Activated CD4-positive, alpha-beta memory T cell treated with anti-CD3 and anti-CD28 coated beads for 36 hours (primary cell): ENCODE measurements at places on chromosomes 4 and X.

GRCh38 chrX:112643721-112644120 lies 36.0 kb downstream of the LHFPL1 start:
- DNase-seq, result peak; percentile 24
- H3K36me3 ChIP-seq, result no peaks in the 10 kb centered on the region
- no peak overlapping the region for H3K4me3 ChIP-seq

DNA sequence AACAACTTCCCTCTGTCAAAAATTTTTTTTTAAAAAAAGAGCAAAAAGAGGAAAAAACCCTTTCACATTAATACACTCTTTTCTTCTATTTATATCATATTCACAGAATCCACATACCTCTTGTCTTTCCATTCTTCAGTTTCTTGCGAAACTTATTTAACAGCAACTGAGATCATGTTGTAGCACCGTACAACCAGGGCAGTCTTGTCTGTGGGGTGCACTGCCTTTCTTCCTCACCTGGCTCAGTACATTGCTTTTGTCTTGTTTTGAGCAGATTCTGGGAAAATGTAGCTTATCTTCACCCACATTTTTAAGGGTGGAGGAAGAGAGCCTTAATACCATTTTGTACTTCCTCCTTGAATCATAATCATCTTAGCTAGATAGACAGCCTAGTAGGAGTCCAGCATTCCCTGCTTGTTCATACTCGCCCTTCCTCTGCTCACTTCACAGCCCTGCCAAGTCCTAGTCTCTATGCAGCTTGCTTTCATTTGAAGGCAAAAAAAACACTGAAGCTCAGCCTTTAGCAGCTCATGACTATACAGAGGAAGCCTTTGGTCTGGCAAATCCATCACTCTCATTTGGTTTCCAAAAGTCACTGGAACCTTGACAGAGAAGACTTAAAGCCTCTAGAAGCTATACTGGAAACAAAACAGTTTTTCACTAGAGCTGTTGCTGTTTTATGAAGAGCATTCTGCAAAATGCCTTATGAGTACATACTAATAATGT lies 140.6 kb upstream of the BANK1 start:
- no peak overlapping the region for H3K4me3 ChIP-seq
- no peak overlapping the region for H3K27ac ChIP-seq
- H3K4me1 ChIP-seq, result no peaks in the 10 kb centered on the region
- H3K27me3 ChIP-seq, result peaks cover 9% of the 10 kb centered on the region
- H3K36me3 ChIP-seq, result no peaks in the 10 kb centered on the region

GRCh38 chr4:79185526-79186045 lies 140.3 kb downstream of the NAA11 start:
- DNase-seq, result no peak
- no peaks in the 10 kb centered on the region for H3K4me1 ChIP-seq
- H3K27ac ChIP-seq, result no peak overlapping the region
- no peaks in the 10 kb centered on the region for H3K27me3 ChIP-seq
- no peaks in the 10 kb centered on the region for H3K36me3 ChIP-seq

DNA sequence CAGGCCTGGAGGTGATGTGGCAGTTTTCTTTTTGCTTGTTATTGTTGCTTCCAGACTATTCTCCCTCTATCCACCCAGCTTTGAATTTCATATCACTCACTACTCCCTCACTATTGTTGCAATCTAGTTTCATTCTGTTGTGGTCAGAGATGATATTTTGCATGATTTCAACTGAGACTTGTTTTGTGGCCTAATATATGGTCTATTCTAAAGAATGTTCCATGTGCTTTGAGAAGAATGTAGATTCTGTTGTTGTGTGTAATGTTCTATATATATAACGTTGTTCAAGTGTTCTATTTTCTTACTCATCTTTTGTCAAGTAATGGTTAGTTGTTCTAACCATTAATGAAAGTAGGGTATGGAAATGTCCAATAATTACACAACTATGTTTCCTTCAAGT lies 59.0 kb downstream of the THOC2 start:
- peaks cover 30% of the 10 kb centered on the region for H3K36me3 ChIP-seq
- H3K4me1 ChIP-seq, result no peaks in the 10 kb centered on the region
- DNase-seq, result no peak
- no peak overlapping the region for H3K4me3 ChIP-seq
- H3K27me3 ChIP-seq, result no peaks in the 10 kb centered on the region

DNA sequence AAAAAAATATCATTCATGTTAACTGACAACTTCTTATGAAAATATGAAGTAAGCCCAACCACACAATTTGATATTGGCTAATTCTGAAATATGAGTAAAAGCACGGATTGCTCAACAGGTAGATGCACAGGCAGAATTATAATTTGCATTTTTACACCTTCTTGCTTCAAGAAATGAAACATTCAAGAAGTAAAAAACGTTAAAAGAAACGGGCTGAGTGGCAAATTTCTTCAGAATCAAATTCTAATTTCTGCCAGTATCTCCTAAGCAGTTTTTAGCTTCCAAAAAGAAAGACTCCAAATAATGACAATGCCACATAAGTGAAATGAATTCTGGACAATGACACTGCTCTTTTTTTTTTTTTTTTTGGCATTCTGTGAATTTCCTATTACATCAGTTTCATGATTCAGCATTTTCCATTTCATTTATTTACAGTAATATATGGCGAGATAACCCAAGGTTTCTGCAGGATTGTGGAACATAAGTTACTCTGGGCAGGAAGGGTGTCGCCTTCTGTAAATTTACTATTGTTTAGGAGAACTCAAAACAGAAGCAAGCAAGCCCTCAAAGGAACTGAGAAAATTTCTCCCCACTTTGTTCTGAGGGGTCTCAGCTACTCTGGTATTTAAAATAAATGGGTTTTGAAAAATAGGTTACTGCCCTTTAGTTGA lies 1.4 kb downstream of the SEL1L3 start:
- DNase-seq, result no peak
- H3K4me1 ChIP-seq, result peaks cover 52% of the 10 kb centered on the region
- H3K36me3 ChIP-seq, result peaks cover 9% of the 10 kb centered on the region

- no peaks in the 10 kb centered on the region for H3K27me3 ChIP-seq
- no peak overlapping the region for H3K4me3 ChIP-seq
- no peaks in the 10 kb centered on the region for H3K4me1 ChIP-seq
- no peaks in the 10 kb centered on the region for H3K36me3 ChIP-seq
- no peak for DNase-seq
Measured at GRCh38 chr4:6024313-6024960, 6.2 kb upstream of the C4orf50 start.

GRCh38 chrX:4588893-4589292 lies 875.4 kb upstream of the PRKX start:
- H3K27me3 ChIP-seq, result no peaks in the 10 kb centered on the region
- H3K4me1 ChIP-seq, result no peaks in the 10 kb centered on the region
- H3K36me3 ChIP-seq, result no peaks in the 10 kb centered on the region
- no peak for DNase-seq
- no peak overlapping the region for H3K27ac ChIP-seq

GRCh38 chrX:138794246-138794645 lies 82.7 kb upstream of the FGF13 start:
- no peak overlapping the region for H3K4me3 ChIP-seq
- H3K4me1 ChIP-seq, result no peaks in the 10 kb centered on the region
- H3K36me3 ChIP-seq, result no peaks in the 10 kb centered on the region

- H3K36me3 ChIP-seq, result no peaks in the 10 kb centered on the region
- H3K27ac ChIP-seq, result no peak overlapping the region
- no peaks in the 10 kb centered on the region for H3K27me3 ChIP-seq
- no peaks in the 10 kb centered on the region for H3K4me1 ChIP-seq
Measured at GRCh38 chr4:154953691-154954090, 172.6 kb downstream of the RBM46 start.

- H3K4me1 ChIP-seq, result peaks cover 9% of the 10 kb centered on the region
- no peak for DNase-seq
- no peaks in the 10 kb centered on the region for H3K36me3 ChIP-seq
Measured at GRCh38 chr4:77093401-77093800, 17.6 kb upstream of the CCNI start.

DNA sequence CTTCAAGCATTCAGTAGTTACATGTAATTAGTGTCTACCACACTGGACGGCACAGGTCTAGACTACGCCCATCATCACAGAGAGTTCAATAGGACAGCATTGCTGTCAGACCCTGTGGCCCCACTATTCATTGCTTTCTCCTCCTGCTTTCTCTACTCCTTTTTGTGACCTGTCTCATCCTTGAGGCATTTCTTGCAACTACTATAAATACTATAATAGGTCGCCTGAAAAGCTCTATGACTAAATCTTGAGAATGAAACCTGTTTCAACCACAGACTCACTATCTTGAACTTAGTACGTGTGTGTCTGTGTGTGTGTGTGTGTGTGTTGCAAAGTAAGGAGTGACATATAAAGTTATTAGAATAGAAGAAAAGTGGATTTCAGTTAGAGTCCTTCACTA lies 252.9 kb upstream of the KLF3 start:
- no peak overlapping the region for H3K4me3 ChIP-seq
- H3K27ac ChIP-seq, result no peak overlapping the region
- no peaks in the 10 kb centered on the region for H3K36me3 ChIP-seq
- peaks cover 6% of the 10 kb centered on the region for H3K27me3 ChIP-seq
- DNase-seq, result no peak
- peaks cover 9% of the 10 kb centered on the region for H3K4me1 ChIP-seq

- DNase-seq, result no peak
- no peak overlapping the region for H3K4me3 ChIP-seq
- no peaks in the 10 kb centered on the region for H3K27me3 ChIP-seq
Measured at GRCh38 chrX:131277543-131278136, 11.5 kb downstream of the IGSF1 start.

DNA sequence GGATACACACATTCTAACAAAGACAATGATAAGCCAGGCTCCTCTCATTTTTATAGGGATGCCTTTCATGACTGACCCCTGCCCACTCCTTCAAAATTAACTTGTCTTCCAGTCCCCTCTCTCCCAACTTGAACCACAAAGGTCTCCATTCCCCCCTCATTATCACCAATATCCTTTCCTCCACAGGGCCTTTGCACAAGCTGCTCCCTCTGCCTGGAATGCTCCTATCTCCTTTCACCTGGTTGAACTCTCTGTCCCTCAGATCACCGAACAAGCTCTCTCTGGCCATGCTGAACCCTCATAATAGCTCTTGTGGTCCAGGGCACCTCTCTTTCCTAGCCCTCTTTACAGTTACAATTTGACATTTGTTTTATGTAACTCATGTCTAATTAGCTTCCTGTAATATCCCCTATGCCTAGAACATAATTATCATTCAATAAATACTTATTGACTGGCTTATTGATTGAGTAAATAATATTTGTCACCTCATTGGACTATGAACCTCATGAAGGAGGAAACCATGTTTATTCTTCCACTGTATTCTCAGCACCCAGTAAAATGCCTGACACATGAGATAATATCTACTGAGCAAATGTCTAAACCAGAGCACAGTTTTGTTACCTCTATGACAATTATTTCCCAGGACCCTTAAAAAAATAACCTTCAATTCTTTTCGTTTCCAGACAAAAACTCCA lies 266.3 kb upstream of the RASGEF1B start:
- H3K4me1 ChIP-seq, result peaks cover 3% of the 10 kb centered on the region
- H3K36me3 ChIP-seq, result no peaks in the 10 kb centered on the region
- no peak overlapping the region for H3K27ac ChIP-seq
- H3K4me3 ChIP-seq, result no peak overlapping the region
- no peaks in the 10 kb centered on the region for H3K27me3 ChIP-seq

DNA sequence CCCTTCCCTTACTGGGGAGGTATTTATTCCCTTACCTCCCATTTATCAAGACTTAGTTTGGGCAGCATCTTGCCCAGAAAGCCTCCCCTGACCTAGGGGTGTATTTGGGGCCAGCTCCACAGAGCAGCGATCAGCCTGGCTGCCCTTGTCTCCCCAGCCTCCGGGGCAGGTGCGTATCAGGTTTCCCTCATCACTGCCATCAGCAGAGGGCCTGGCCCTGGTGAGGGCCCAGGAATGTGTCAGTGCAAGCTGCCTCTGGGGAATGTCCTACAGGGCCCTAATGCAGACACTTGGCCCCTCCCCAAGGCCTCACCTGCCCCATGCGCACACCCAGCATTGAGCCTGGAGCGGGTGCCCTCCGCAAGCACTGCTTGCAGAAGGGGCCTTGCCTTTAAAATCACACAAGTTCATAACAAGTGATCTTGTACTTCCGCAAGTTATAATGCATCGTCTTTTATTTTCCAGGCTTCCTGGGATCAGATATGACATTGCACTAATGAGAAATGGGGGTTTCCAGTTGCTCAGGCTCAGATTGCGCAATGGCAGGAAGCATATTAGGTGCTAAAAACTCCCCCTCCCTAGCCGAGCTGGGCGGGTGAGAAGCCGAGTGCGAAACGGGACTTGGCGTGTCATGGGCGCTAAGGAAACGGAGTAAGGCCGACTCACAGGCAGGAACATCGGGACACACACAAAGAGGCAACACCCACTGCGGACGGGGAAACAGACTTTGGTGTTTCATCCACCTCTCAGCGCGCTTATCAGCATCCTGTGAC lies 25.4 kb upstream of the AFAP1 start:
- H3K27me3 ChIP-seq, result no peaks in the 10 kb centered on the region
- peak overlapping the region; percentile 83 for H3K27ac ChIP-seq
- peaks cover 74% of the 10 kb centered on the region for H3K4me1 ChIP-seq
- H3K36me3 ChIP-seq, result peaks cover 5% of the 10 kb centered on the region
- DNase-seq, result peak; percentile 83
- H3K4me3 ChIP-seq, result peak overlapping the region; percentile 17

- no peak overlapping the region for H3K27ac ChIP-seq
- no peak overlapping the region for H3K4me3 ChIP-seq
- no peaks in the 10 kb centered on the region for H3K4me1 ChIP-seq
- peaks cover 3% of the 10 kb centered on the region for H3K36me3 ChIP-seq
Measured at GRCh38 chr4:48196758-48197504, 62.9 kb upstream of the TXK start.

DNA sequence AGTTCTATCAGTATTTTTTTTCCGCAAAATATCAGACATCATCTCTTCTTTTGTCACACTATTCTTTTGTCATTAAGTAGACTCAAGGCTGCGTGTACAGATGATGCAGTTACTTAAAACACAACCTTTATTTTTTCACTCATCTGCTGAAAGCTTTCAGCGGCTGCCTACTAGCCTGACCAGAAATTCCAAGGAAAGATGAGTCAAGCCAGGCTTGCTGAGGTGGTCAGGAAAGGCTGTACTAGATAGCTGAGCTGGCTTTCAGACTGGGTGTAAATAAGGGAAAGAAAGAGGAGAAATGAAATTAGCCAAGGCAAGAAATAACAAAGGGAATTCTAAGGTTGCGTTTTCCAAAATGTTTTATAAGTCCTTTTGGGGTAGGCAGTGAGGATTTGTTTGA lies 17.9 kb downstream of the STK26 start:
- no peaks in the 10 kb centered on the region for H3K36me3 ChIP-seq
- H3K27me3 ChIP-seq, result no peaks in the 10 kb centered on the region
- H3K27ac ChIP-seq, result no peak overlapping the region
- no peak overlapping the region for H3K4me3 ChIP-seq
- H3K4me1 ChIP-seq, result peaks cover 42% of the 10 kb centered on the region

DNA sequence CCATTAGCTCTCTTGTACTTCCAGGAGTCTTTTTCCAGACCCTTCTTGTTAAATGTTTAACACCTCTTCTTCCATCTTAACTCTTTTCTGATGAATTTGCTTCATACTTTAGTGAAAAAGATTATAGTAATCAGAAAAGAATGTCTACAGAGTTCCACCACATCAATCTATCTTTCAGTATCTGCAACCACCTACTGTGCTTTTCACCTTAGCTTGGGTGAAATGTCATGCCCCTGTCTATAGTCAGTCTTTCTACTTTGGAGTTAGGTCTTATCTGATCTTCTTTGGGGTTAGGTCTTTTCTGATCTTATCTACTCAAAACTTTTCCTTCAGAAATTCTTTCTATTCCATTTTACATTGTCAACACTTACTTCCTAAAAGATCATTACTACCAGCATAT lies 1310.2 kb downstream of the PCDH7 start:
- H3K27ac ChIP-seq, result no peak overlapping the region
- H3K4me3 ChIP-seq, result no peak overlapping the region
- H3K36me3 ChIP-seq, result no peaks in the 10 kb centered on the region

GRCh38 chrX:68463880-68464279 lies 30.6 kb upstream of the OPHN1 start:
- H3K36me3 ChIP-seq, result no peaks in the 10 kb centered on the region
- H3K27me3 ChIP-seq, result no peaks in the 10 kb centered on the region
- no peak overlapping the region for H3K27ac ChIP-seq
- no peak overlapping the region for H3K4me3 ChIP-seq
- DNase-seq, result no peak
